CD4-positive, alpha-beta T cell treated with Interleukin-15 for 1 hour (primary cell): ENCODE measurements at places on chromosomes 6 and 20.
A peak's percentile ranks its signal among the peaks of the same experiment; 100 is the strongest.

- no peak for DNase-seq
These were observed 651.0 kb upstream of the SLC35B3 start for GRCh38 chr6:9086331-9086730.

DNA sequence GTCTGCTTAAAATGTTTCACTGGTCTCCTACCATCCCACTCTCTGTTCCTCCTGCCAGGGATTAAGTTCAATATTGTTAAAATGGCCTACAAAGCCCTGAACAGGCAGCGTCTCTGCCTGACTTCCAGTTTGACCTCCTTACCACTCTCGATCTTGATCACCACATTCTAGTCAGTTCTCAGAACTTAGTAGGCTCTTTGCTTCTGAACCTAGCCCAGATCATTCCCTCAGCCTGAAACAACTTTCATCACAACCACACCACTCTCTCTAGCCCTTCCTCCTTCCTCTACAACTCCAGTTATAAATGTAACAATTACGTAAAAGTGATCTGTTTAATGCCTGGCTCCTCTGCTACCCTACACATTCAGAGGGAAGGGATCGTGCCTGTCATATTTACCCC is 53.3 kb downstream of the ATG5 start:
- no peak for DNase-seq

DNA sequence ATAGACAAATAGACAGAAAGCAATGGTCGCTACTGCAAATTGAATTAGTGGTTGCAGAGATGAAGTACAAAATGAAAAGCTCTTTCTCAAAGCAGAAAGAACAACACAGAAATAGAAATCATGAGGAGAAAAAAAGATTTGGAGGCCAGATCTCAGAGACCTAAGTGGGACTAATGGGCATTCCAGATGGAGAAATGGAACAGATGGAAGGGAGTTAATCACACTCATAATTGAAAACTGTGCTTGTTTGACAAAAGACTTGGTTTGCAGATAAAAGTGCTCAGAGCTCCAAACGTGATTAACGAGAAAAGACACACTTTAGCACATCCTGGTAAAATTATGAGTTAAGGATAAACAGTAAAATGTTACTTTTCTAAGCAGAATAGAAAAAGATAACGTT is 58.1 kb upstream of the SNRPB2 start:
- DNase-seq: no peak

DNA sequence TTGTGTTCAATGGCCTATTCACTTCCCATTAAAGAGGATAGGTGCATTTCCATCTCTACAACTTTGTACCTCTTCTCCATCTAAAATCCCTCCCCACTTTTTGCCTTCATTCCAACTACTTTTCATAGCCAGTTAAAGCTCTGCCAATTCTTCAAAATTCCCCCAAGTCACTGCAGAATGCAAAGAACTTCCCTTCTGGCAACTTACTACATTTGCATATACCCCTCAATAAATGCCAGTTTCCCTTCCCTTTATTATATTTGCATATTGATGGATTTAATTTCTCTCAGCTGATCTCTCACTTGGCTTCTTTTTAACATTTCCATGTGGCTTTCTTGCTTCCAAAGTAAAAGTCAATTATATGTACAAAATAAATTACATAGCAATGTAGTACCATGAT is 393.4 kb downstream of the HACE1 start:
- DNase-seq: no peak

GRCh38 chr6:136947037-136947436 is 24.9 kb downstream of the SLC35D3 start:
- no peak for DNase-seq

- no peak for DNase-seq
These were observed 37.6 kb downstream of the GPLD1 start for GRCh38 chr6:24451581-24452388.

DNA sequence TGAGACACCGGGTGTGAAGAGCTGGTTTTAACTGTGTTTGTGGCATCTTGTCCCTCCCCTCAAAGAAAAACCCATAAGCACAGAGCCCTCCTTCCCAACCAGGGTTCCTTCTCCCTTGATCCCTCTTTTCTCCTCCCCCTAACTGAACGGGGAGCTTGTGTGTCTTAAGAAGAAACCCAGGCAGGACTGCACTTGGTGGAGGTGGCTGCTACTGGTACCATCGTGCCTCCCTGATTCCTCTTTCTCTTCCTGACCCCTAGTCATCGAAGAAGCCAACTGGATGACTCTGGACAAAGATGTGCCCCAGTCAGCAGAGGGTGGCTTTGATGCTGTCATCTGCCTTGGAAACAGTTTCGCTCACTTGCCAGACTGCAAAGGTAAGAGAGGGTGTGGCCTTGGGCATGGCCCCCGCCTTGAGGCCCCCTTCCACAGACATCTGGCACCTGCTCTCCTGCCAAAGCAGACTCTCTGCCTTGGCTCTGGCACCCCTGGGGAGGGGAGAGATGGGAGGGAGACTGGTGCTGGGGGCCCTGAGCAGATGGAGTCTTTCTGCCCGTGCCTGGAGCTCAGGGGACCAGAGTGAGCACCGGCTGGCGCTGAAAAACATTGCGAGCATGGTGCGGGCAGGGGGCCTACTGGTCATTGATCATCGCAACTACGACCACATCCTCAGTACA is 2.1 kb downstream of the GNMT start:
- no peak for DNase-seq

- no peak for DNase-seq
These were observed 100.7 kb upstream of the SCP2D1 start for GRCh38 chr20:18712882-18713281.

DNA sequence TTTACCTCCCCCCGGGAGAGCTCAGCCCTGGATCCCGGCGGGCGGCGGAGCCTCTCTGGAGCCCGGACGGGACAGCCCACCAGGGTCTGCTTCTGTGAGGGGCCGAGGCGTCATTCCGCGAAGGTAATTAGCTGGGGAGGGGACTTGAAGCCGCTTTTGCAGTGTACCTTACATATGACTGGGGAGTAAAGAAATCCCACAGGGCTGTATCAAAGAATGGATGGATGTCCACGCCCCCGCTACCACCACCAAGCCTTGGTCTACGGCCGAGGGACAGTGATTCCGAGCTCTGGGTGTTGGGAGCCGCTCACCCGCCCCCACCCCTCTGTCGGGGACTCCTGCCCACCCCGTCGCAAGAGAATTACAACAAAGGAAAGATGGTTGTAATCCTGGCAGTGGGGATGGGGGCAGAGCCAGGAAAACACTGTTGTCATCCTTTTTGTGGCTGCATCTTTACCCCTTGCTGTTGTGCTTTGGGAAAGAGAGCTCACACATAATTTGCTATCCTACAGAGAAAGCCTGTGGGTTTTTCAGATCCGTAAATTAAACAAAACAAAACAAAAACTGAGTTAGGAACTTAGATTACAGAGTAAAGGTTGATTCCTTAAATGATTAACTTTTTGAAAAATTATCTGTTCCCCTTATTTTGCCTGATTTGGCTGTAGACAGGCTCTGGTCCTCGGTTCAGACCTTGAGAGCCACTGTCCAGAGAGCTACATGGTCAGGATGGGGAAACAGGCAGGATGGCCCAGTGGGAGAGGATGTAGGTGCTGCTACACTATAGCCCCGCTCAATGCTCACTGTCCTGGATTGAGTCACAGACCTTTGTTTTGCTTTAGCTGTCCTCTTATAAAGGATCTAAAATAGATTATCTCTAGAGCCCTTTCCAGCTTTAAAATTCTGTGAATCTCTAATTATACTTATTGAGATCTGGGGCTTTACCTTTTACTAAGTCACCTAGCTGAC is 997 bp upstream of the FBXO30 start:
- no peak for DNase-seq

- DNase-seq: no peak
These were observed 47.2 kb downstream of the RFX6 start for GRCh38 chr6:116924245-116924644.

GRCh38 chr20:18722371-18722770 is 91.2 kb upstream of the SCP2D1 start:
- no peak for DNase-seq

GRCh38 chr20:14877301-14878028 is 540.1 kb upstream of the FLRT3 start:
- DNase-seq: no peak

DNA sequence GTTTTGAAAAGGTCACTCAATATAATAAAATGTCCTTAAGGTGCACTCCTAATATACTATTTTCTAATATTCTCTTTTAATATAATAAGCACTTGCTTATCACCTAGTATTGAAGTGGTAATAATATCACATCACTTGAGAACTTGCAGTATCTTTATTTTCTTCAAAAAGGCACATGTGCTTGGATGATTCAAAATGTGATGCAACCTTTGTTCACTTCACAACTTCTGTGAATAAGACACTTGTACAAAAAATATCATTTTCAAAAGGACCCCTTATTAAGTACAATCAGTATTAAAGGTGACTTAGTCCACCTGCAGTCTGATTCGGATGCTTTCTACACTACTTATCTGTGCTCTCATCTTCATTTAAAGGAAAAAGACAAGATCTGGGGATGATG is 3.4 kb downstream of the PRELID3B start:
- DNase-seq: no peak

GRCh38 chr20:50194831-50195523 is 4.3 kb downstream of the CEBPB start:
- no peak for DNase-seq

DNA sequence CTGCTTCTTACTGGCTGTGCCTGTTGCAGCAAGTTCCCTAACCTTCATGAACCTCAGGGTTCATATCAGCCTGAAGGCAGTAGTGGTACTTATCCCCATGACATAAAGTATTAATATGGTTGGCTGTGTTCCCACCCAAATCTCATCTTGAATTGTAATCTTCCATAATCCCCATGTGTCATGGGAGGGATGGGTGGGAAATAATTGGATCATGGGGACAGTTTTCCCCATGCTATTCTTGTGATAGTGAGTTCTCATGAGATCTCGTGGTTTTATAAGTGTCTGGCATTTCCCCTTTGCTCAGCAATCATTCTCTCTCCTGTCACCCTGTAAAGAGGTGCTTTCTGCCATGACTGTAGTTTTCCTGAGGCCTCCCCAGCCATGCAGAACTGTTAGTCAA is 61.8 kb downstream of the FAM229B start:
- DNase-seq: no peak

GRCh38 chr6:163405412-163406309 is 8.9 kb upstream of the QKI start:
- peak; percentile 59 for DNase-seq

- no peak for DNase-seq
These were observed 43.5 kb upstream of the APCDD1L start for GRCh38 chr20:58558486-58559367.

DNA sequence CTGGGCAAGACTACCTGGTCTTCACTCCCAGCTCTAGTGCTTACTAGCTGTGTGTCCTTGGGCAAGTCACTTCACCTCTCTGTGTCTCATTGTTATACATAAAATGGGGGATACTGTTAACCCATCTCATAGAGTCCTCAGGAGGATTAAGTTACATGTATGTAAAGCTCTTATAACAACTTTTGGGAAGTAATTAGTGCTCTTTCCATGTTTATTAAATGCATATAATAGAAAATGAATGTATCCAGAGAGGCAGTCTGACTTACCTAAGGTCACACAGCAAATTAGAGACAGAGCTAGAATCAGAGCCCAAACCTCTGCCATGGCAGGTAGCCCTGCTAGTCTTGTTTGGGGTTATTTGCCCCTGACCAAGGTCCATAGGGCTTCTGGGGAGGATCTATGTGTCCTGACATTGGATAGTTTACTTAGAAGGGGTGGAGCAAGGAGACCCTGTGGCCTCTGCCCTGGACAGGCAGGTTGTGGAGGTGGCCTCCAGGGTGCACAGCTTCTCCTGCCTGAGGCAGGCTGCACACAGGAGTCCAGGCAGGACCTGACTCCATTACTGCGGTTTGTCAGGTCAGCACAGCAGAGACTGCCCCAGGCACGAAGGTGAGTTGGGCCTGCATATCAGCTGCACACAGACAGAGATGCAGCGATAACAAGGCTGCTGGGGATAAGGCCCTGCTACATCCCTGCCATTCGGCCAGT is 8.4 kb upstream of the MAPK13 start:
- DNase-seq: no peak

- DNase-seq: no peak
These were observed 344.2 kb upstream of the SULF2 start for GRCh38 chr20:48129345-48129942.

- no peak for DNase-seq
These were observed 21.3 kb upstream of the DST start for GRCh38 chr6:56664029-56664428.

- DNase-seq: no peak
These were observed 19.2 kb downstream of the SRSF3 start for GRCh38 chr6:36613200-36613995.

DNA sequence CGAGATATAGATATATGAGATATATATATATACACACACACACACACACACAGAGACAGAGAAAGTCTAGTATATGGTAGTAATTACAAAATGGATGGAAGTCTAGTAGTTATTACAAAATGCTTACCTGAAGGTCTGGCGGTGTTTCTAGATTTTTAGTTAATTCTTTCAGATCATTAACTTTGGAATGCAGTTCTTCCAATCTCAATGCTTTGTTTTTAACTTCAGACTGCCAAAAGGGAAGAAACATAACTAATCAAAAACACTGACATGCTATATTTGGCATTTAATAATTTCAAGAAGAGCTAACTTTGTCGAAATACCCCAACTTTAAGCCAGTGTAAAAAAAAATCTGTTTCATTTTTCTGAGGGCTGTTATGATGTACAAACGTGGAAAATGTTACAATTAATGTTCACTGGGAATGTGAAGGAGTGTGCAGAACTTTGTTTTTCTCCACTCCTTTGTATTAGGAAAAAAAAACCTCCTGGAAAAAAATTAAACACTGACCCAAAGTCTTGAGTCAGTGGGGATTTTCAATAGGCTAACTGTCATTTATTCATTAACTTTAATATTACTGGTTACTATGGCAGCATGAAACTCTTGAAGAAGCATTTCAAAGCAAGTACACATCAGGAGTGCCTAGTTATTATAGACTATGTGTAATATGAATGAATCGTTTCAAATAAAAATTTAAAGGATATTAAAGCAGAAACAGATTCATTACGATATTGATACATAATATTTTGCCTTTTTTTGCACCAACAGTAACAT is 232.9 kb downstream of the SYNE1 start:
- no peak for DNase-seq

DNA sequence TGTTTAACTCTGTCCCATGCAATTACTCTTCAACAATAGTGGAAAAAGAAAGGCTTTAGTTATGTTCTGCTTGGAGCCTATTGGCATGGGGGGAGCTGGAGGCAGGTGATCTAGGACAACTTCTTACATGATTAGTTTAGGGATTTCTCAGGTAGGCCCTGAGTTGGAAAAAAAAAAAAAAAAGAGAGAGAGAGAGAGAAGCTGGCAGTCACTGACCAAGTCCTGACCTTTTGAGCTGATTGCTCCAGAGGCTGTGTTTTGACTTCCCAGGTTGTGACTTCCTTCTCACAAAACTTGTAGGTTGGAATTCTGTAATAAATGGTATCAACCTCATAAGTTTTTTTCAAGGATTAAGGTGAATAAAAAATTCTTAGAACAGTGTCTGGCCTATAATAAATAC is 7.8 kb downstream of the C6orf141 start:
- DNase-seq: no peak

- no peak for DNase-seq
These were observed at the start of gene FRMD1 for GRCh38 chr6:168078943-168079405. Gene FRMD1, minus strand, starts transcription at chr6:168079212. Its CDS starts 118 bp downstream, at chr6:168079094.

DNA sequence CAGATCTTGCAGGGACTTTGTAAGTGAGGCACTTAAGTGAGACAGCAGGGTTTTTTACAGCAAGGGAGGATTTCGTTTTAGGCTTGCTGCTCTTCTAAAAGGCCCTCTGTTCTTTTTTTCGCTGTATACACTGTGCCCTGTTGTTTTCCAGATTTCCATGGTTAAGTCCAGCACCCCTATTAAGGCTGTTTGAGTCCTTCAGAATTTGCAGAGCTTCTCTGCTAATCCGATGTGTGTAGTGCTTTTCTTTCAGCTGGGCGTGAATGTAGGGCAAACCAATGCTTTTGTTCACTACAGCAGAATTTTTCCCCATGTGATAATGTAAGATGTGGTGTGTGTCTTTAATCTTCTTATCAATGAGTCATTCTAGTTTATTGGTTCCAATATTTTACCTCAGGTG is 200.5 kb upstream of the RREB1 start:
- DNase-seq: no peak
